ENCODE measurements at places on chromosomes 7 and 10.

- no peak for DNase-seq
These were observed 12.6 kb downstream of the NACAD start for GRCh38 chr7:45075871-45076796.

DNA sequence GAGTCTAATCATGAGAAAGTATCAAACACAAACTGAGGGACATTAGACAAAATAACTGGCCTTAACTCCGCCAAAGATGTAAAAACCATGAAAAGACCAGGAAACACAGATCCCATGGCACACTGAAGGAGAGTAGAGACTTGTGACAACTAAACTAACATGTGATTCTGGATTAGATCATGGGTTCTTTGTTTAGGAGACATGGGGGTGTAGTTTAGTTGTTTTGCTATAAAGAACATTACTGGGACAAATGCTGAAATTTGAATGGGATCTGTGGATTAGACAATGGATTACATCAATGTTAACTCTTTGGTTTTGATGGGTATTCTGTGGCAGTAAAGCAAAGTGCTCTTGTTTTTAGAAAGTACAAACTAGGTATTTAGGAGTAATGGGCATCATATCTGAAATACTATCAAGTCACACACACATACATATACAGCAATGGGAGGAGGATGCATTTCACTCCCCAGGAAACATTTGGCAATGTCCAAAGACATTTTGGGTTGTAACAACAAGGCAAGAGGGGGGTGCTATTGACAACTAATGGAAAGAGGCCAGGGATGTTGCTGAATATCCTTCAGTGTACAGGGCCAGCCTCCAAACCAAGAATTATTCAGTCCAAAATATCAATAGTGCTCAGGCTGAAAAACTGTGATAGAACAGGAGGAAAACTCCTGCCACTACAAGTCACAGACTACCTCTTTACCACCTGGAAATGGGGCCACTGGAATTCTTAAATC, 32.4 kb downstream of the WAPL start:
- DNase-seq = no peak

DNA sequence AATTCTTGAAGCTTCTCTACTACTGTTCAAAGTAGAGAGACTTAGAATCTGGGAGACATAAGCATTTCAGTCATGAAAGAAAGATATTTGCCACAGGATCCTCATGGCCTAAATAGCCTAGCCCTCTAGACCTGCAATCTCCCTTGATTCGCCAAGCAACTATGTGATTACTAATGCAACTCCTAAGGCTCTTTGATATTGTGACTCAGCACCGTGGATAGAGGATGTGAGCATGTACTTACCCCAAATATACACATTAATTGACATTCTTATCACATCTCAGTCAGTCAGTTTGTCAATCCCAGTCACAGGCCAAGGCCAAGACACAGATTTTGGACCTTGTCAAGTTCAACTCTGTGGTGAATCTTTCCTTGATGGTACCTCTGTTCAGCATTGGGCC, 42.6 kb downstream of the GPR37 start:
- DNase-seq = no peak

DNA sequence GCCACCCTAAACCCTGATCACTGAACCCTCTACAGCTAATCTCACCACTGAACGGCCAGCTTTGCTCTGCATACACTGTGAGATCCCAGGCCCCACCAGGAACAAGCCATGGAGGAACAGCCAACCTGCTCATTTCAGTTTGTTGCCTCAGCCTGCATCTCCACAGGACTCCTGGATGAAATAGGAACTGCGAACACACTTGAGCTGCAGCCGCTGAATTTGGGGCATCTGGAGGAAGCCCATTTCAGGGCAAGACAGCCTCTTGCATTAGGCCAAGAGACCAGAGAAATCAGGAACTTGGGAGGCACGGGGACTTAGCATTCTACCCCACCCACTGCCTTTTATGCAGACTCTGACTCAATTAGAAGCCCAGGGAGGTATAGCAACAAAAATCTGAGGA, 14.5 kb upstream of the EGR2 start:
- no peak for DNase-seq

- DNase-seq = no peak
These were observed 499.8 kb downstream of the PLXNA4 start for GRCh38 chr7:132076301-132077035.

DNA sequence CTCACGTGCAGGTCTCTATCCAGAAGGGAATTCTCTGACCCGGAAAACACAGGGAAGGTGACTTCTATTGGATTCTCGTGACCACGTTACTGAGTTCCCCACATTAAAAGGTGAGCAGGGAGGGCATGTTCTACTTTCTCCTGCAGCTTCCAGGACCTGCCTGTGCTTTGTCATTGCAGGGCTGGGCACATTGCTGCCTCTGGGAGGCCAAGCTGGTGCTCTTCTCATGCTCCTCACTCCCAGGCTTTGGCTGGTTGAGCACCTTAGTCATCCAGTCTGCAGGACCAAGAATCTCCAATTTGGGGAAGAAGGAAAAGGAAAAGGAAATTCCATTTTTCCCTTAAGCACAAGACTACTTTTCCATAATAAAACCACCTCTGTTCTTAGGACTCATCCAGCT, 86.5 kb upstream of the TMEM72 start:
- DNase-seq = no peak

GRCh38 chr10:104150139-104150538, 28.2 kb downstream of the SFR1 start:
- no peak for DNase-seq

GRCh38 chr10:101241840-101242707, 12.8 kb upstream of the LBX1 start:
- DNase-seq = no peak

- DNase-seq = no peak
These were observed 185.7 kb upstream of the ADO start for GRCh38 chr10:62618576-62619412.

DNA sequence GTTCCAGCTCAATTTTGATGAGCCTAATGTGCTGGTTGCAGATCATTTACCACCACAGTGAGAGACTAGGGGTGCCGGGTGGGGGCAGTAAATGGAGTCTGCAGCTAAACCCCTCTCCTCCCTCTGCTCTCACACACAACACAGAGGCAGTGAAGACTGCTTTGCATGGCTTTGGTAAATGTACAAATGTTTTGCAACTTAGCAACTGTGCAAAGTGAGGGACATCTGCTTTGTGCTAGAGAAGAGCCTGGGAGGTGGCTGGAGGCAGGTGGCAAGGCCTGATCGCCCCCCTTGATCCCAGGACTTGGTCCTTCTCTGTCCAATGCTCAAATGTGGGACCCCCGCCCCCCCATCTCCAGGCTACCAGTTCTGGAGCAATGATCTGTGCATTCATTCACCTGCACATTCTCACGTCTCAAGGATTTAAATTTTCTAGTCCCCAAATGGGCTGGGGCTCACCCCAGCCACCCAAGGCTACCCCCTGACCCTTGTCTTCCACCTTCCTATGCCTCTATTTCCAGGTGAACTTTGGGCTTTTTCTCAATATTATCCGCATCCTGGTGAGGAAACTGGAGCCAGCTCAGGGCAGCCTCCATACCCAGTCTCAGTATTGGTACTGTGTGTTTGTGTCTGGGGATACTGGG, 11.6 kb downstream of the GHRHR start:
- no peak for DNase-seq

DNA sequence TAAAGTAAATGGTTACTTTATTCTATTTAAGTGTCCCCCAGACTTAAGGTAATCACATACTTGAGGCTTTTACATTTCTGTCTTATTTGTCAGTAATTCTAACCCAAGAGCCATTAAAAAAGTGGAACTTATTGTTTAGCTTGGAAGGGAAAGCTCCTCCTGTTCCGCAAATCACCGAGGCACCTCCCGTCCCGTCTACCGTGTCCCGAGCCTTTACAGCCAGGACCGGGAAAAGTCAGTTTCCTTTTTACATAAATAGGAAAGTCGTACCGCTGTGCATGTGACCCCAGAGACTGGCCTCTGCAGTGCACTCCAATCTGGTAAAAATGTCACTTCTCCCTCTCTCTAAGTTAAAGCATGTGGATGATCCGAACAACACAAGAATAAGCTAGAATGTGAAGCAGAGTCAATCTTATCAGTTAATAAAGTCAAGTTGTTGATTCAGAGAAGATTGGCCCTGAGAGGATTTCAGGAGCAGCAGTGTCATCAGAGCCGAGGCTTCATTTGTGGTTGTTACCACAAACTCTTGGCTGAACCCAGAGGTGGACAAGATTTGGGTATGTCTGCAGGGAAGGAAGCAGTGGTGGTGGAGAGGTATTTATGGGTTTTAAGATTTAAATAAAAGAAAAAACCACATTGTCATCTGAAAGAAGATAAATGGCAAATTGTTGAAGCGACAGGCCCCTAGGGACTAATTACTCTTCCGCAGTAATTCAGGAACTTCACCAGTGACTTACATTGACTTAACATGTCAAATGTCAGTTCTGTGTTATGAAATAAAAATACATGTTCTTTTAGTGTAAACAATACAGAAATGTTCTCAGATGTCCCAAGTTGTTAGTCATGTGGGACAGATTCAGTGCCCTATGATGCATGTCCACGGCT, 316.6 kb upstream of the ZNF32 start:
- DNase-seq = no peak

GRCh38 chr7:127683776-127684681, 32.0 kb downstream of the SND1 start:
- no peak for DNase-seq

DNA sequence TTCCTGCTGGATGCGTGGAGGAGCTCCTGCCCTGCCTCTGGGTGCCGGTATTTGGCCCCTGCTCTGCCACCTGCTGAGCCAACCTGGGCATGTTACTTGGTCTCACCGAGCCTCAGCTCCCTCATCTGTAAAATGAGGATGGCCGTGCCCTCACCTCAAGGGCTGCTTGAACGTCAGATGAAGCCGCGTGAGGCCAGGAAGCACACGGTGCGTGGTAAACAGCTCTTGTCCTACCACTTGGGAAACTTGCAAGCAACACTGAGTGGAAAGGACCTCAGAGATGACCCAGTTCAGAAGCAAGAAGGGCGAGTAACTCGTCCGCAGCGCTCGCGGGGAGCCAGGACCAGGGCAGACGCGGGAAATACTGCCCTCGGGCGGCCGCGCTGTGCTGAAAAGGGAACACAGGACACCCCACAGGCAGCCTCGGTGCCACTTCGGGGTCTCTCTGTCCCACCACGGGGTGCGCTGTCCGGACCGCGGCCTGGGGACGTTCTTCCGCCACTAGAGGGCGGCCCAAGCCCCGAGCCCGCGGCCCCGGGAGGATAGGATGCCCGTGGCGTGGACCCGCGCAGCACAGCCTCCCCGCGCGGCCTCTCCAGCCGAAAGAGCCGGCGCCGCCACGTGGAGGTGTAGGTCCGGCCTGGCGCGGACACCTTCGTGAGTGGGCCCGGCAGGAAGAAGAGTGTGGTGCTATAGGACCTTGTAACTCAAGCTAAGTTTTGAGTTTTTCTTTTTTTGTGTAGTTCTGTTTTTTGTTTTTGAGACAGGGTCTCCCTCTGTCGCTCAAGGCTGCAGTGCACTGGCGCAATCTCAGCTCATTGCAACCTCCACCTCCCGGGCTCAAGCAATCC, 94.1 kb downstream of the PRKAG2 start:
- peak; percentile 19 for DNase-seq

GRCh38 chr7:63087575-63088190, 911.0 kb upstream of the ZNF722 start:
- DNase-seq = no peak

DNA sequence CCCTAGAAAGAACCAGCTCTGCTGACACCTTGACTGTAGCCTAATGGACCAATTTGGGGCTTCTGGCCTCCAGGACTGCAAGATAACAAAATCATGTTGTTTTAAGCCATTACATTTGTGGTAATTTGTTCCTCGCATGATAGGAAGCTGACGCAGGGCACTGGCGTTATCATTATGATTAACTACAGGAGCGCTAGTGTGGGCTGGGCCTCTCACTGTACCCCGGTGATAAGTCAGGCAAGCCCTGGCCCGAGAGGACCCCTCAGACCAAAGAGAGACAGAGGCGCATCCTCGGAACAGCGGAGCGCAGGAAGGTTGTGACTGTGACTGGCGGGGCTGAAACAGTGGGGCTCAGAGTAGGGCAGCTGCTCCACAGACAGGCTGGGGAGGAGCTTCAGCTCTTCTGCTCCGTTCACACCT, 150.3 kb upstream of the CHST15 start:
- no peak for DNase-seq

Data from stimulated activated CD4-positive, alpha-beta T cell treated with anti-CD3 and anti-CD28 coated beads, Interleukin-1b, Interleukin-23, amount 100 ng/mL, for 1 hour (primary cell).